ENCODE measurements at places on chromosomes 3 and 15.

DNA sequence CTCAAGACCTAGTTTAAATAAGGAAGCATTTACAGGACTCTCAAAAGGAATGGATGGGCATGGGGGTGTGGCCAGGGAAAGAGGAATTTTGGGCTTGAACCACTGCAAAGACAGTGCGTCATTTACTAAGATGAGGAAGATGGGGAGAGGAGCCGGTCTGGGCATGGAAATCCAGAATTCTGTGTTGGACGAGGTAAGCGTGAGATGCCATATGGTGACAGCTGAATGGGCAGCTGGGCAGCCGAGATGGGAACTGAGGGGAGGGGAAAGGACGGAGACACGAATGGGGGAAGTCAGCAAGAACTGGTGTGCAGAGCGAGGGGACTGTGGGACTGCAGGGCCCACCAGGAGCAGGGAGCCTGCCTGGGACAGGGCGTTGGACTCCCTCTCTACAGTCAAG, 24.2 kb downstream of the TMEM44 start:
- no peak for DNase-seq

GRCh38 chr3:12870942-12871341, 29.6 kb upstream of the RPL32 start:
- DNase-seq = no peak

GRCh38 chr3:149662240-149662887, 4.5 kb upstream of the WWTR1 start:
- no peak for DNase-seq

- no peak for DNase-seq
Measured at GRCh38 chr3:74445541-74445940, 168.9 kb downstream of the CNTN3 start.

DNA sequence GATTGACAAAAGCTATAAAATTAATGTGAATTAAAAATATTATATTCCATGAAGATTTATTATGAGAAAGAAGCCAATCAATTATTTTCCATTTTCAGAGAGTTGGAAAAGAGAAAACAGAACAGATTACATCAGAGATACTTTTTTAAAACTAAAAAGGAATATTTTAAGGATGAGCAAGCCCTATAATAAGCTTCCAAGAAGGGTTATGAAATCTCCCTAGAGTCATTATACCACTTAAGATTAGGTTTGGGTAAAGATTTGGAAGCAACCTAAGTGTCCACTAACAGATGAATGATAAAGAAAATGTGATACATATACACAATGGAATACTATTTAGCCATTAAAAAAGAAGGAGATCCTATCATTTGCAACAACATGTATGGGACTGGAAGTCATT, 51.6 kb upstream of the FSIP1 start:
- DNase-seq = no peak

DNA sequence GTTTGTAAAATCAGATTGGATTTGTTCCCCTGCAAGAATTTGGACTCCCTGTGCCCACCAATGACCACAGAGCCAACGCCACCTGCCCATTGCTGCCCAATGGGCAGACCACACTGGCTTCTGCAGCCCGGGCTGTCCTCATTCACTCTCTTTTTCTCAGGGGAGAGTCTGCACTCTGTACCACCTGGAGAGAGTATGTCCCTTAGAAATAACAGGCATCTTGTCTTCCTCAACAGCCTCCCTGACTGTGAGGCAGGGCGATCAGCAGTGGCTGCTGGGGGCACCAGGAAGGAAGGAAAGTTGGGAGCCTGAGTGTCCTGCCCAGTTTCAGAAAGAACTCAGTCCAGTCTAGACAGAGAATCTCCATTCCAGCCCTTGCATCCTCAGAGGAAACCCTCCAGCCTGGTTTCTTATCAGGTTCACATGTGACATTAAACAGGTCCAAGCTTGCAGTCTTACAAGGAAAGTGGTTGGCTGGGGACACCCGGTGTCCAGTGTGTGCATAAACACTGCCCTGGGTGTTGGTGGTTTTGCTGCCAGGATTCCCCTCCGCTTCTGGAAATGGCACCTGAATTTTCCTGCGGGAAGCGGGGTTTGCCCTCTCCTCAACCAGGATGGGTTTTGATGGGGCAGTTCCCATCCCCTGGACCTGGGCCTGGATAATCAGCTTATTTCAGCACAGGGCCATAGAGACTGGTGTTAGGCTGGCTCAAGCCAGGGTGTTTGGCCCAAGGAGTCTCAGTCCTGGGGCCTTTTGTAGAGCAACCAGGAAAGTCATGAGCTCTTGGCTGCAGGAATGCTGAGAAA, 37.2 kb downstream of the SSUH2 start:
- DNase-seq = peak; percentile 21

- no peak for DNase-seq
Measured at GRCh38 chr3:131361464-131362421, 19.8 kb upstream of the NUDT16 start.

- DNase-seq = no peak
Measured at GRCh38 chr3:186258968-186259367, 103.1 kb downstream of the DGKG start.

GRCh38 chr3:142875583-142876207, 13.2 kb downstream of the PCOLCE2 start:
- no peak for DNase-seq

DNA sequence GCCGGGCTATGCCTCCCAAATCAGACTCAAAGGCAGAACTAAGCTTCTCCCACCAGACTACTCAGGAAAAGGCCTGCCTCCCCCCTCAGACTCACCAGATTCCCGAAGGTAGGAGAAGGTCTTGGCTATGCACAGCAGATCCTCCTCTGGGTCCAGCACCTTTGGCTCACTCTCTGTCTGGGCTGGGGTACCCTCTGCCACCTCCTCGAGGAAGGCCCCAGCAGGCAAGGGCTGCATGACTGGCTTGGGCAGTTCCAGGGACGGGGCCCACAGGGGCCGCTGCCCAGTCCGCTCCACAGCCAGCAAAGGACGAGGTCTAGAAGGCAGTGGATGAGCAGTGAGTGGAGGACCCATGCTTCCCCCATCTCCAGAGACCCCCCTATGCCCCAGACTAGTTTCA, 3.3 kb downstream of the CISH start:
- no peak for DNase-seq

- peak; percentile 56 for DNase-seq
Measured at GRCh38 chr3:152474585-152474984, 205.9 kb downstream of the MBNL1 start.

GRCh38 chr15:58535337-58535736, 103.5 kb downstream of the LIPC start:
- no peak for DNase-seq

- no peak for DNase-seq
Measured at GRCh38 chr3:60669636-60670035, 581.6 kb downstream of the FHIT start.

DNA sequence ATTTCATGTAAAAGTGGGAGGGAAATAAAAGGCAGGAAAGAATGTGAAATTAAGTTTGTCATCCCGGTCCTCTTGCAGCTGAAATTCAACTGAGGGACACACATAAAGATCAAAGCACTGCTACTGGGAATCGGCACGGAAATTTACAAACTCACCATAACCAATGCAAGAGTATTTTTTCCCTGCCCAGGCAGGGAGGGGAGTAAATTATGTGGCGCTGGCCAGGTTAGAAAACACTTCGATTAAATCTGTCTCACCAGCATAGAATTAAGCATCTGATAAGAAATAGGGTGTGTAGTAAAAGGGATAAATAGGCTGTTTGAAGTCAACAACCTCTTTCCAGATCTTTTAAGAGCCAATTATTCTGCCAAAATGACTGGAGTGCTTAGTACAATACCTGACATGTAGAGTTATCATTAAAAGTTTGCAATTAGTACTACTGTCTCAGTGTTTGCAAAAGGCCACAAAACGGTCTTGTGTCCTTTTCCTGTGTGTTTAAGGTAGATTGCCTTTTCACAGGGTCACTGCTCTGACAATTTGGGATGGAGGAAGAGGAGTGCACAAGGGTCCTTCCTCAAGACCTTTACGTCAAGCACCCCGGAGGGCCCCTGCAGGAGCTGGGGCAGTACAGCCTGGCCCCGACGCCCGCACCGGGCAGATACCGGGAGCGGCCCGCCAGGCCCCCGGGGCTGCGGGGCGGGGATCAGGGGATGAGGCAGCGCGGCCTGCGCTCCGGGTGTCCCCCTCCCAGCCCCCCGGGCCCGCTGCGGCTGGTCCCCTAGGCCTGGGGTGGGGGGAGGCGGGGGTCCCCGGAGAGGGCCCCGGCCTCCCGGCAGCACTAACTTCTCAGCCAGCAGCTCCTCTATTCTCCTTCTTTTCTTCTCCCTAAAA, 651 bp downstream of the UBA3 start:
- no peak for DNase-seq

GRCh38 chr3:43038010-43038409, 58.9 kb downstream of the GASK1A start:
- DNase-seq = no peak

DNA sequence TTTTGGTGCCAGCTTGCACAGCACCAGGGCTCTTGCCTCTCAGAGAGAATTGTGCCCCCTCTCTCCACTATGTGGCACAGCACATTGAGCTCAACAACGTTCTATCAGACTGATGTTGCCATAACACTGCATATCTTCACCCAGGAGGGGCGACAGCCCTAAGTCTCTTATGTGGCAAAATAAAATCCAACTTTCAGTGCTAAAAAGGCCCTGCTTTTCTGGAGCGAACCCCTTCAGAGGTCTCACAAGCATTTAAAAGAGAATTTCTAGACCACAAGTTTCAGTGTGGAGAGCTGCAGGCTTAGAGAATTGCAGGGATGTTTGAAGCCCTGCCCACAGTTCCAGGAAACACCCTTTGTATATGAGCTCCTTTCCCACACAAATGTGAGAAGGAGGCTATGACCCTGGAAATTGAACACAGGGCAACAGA, 85.5 kb downstream of the LIPC start:
- no peak for DNase-seq

GRCh38 chr3:188214442-188214841, 60.5 kb downstream of the LPP start:
- no peak for DNase-seq

DNA sequence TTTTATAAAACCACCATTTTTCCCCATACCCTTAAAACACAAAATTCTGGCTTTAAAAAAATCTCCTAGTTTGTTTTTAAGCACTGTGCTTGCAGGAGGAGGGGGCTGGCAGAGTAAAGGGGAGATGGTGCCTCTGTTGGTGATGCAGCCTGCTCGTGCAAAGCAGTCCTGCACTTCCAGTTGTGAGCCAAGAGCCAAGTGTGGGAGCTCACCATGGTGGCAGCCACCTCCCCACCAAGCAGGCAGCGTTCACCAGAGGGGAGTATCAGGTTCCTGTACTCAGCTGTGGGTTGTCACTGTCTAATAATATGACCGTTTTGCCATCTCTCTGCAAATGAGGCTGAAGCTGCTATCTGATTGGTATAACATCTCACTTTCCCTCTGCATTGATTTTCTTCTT, 164.8 kb downstream of the SYNPR start:
- no peak for DNase-seq

- no peak for DNase-seq
Measured at GRCh38 chr3:112633757-112634156, 7.2 kb downstream of the CCDC80 start.

DNA sequence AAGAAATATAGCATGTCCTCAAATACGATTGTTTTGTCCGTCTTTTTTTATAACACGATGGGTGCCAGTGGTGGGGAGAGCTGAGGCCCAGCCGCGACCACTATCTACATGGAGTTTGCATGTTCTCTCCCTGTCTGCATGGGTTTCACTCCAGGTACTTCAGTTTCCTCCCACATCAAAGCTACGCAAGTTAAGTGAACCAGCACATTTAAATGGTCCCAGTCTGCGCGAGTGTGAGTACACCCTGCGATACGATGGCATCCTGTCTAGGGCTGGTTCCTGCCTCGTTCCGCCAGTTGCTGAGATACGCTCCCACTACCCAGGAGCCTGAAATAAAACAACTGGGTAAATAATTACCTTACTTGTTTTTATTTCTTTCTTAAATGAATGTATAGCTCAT, 40.6 kb downstream of the ATP13A3 start:
- DNase-seq = no peak
